Glomerular endothelial cell (primary cell): ENCODE measurements at places on chromosomes 16 and 17. TPM values are rescaled to one million over a fixed set of nuclear protein-coding genes. Genes with fewer than 3 reads are reported as not detected.

Gene SETD6
- 3.7 and 16.2 TPM in 2 replicates for total RNA-seq

GRCh38 chr16:71552698-71553503, 24.0 kb downstream of the TAT start:
- no peak for DNase-seq

Gene LGALS9B
- not detected in 2 replicates for total RNA-seq

DNA sequence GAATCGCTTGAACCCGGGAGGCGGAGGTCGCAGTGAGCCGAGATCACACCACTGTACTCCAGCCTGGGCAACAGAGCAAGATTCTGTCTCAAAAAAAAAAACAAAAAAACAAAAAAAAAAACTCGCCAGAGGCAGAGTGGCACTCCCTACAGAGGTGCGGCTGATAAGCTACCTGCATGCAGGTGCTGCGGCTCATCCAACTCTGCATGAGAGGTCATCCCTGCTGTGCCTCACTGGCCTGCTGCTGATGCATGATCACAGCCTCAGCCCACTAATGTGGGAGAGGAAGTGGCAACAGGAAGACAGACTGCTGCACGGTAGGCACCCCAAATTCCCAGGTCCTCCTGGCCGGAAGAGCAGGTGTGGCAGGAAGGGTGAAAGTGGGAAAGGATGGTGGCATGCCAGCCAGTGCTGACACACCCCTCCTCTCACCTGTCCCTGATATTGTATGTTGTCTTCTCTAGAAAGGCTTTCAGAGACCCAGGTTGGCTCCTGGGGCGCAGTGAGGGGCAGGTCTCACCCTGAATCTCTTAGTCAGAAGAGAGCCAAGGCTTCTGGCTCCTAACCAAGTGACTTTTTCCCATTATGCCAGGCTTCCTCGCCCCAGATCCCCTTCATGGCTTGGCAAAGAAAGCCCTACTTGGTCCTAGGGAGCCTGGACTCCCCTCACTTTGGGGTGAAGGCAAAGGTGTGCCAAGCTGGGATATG, 11.8 kb downstream of the NXPH3 start:
- DNase-seq: no peak

Gene GOT2
- total RNA-seq: 112 and 122 TPM in 2 replicates

Gene MYH3
- 0.23 and 0.39 TPM in 2 replicates for total RNA-seq

Gene ARRB2
- total RNA-seq: 11.6 and 13.0 TPM in 2 replicates

DNA sequence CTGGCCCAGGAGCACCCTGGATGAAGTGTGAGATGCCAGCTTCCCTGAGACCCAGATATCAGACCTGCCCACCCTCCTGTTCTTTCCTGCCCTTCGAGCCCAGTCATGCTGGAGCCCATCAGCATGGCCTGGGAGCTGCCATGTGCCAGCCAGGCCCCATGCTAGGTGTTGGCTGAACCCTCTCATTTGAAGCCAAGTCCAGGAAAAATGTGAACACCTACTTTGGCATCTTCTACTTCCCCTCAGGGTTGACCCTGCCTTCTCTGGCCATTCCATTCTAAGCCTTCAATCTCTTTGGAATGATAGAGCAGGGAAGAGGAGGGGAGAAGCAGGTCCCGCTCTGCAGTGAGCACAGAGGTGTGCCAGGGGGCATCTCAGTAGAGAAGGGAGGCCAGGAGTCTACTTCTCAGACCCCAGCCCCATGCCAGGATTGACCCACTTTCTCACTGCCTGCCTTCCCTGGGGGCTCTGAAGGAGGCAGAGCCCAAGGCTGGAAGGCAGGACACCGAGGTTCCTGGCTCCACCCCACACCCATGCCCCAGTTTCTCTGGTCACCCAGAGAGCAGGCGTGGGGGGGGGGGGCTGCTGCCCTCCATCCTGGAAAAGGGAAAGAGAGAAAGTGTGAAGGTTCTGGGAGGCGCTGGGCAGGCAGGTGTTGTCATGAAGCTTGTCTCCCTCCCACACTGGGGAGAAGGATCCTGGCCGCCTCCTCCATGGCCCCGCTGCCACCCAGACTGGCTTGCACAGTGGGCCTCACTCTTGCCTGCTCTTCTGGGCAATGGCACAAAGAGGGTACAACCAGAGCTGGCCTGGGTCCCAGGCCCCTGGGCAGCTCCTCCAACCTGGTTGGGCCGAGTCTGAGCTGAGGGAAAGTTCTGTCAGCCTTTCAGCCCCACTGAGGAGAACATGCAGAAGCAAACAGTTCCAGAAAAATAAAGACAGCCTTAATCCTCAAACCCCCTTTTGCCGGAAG, 9.3 kb downstream of the HDAC5 start:
- no peak for DNase-seq

Gene C17orf113
- 0.70 TPM in 1 of 2 replicates, not detected in the other for total RNA-seq

DNA sequence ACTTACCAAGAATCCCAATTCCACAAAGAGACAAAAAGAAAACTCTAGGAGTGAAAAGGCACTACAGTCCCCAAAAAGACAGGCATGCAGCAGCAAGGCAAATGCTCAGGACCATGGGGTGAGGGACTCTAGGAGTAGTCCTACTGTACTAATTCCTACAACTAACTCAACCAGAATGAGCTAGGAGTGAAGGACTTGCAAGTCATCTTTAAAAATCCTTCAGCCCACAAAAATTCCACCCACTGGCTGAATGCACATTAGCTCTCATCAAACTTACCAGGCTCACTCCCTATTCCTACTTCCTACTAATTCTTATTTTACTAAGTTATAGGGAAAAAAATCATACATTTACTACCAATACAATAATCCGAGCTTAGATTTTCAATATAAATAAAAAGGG, 141.7 kb upstream of the C17orf78 start:
- no peak for DNase-seq

Gene ICAM2
- total RNA-seq: 1,004 and 1,319 TPM in 2 replicates

GRCh38 chr17:66654106-66654740, 180.7 kb upstream of the CACNG5 start:
- no peak for DNase-seq

Gene ABCC11
- 0.29 TPM in 1 of 2 replicates, not detected in the other for total RNA-seq

DNA sequence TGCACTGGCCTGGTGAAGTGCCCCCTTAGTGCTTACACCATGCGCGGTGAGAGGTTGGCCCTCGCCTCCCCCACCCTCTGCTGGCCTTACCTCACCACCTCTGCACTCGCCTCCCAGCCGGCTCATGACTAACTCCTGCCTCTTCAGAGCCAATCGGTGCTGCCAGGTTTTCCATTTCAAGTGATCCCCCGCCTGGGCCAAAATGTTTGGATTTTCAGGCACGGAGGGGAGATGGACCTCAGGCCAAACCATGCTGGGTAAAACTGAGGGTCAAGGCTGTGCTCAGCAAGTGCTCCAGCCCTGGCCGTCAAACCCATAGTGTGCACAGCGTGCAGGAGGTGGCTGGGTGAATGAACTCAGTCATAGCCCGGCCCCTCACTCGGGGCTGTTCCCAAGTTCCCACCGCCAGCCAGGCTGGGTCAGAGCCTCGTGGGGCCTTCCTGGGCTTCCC, 175.4 kb downstream of the SEC14L1 start:
- no peak for DNase-seq

- DNase-seq: no peak
Observed at GRCh38 chr17:10196941-10197340, 1.5 kb downstream of the GAS7 start.

GRCh38 chr16:48846277-48846676, 236.3 kb upstream of the N4BP1 start:
- DNase-seq: no peak

DNA sequence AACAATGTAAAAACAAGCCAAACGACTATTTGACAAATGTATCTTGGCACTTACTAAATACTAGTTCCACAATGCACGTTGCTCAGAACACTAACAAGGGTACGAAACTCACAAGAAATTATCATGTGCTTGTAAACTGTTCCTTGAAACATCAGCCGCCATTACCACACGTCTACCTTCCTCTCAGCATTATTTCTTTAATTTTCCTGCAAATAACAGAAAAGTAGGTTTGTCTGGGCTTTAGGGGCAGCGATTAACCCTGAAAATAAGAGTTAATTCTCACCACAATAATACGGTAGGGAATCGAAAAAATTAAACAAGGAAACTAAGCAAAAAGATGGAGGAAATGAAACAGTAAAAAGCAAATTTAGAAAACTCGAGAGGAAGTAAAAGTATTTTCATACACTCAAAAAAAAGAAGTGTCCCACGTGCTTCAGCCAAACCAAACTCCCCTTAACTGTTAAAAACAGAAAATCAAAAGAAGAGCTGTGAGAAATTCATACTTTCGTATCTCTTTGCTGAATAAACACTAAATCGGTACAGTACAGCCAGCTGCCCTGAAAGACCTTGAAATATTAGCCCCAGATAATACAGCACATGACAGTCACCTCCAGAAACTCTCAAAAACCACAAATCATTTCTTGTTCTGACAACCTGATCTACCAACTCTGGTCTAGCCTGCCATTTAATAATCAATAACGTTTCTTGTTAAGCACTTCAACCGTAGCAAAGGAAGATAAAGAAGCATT, 1.2 kb downstream of the ARHGAP17 start:
- no peak for DNase-seq

GRCh38 chr17:80772906-80773242, 218.8 kb upstream of the CHMP6 start:
- DNase-seq: no peak

Gene MYOCD
- total RNA-seq: 2.0 and 8.2 TPM in 2 replicates

GRCh38 chr16:11297492-11298142, 16.5 kb upstream of the PRM1 start:
- no peak for DNase-seq

GRCh38 chr16:67053767-67054334, 24.9 kb downstream of the CBFB start:
- no peak for DNase-seq

GRCh38 chr17:68428498-68429172, 28.7 kb downstream of the WIPI1 start:
- DNase-seq: no peak

Gene KRT28
- not detected in 2 replicates for total RNA-seq

Gene SLC12A3
- not detected in 2 replicates for total RNA-seq

- no peak for DNase-seq
Observed at GRCh38 chr16:68069511-68070248, 15.5 kb upstream of the NFATC3 start.

GRCh38 chr16:74064120-74064735, 232.4 kb upstream of the PSMD7 start:
- no peak for DNase-seq

Gene VASN
- 5.7 and 6.8 TPM in 2 replicates for total RNA-seq

GRCh38 chr16:88407807-88408206, 25.0 kb downstream of the ZNF469 start:
- DNase-seq: no peak

DNA sequence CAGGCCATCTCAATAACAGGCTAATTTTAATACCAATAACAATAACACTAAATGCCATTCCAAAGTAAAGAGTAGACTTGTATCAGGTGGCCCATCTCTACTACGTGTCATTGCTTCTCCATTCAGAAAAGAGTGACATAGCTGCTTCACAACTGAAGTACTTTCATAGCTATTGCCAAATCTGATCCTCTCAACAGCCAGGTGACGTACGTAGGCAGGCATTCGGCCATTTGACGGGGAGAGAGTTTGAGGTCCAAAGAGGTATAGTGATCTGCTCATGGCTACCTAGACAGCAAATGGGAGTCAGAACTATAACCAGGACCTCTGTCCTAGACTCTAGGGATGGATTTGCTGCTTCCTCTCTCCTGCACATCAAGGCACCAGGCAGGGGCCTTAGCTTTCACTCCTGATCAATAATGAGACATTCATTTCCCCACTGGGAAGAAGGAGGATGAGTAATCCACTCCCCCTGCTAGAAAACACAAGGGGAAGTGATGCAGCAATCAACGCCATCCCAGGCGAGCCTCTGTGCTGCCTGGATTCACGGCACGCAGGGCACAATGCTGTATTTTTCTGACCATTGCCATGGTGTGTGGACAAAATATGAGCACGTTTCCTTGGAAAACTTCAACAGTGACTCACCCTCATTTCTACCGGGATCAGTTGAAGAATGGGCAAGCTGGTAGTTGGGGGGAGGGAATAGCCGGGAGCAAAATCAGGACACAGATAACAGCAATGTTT, 80.9 kb downstream of the SPACA3 start:
- no peak for DNase-seq

- DNase-seq: no peak
Observed at GRCh38 chr16:81099958-81100357, 3.8 kb upstream of the GCSH start.

- no peak for DNase-seq
Observed at GRCh38 chr17:75390982-75391381, 14.5 kb downstream of the GRB2 start.

DNA sequence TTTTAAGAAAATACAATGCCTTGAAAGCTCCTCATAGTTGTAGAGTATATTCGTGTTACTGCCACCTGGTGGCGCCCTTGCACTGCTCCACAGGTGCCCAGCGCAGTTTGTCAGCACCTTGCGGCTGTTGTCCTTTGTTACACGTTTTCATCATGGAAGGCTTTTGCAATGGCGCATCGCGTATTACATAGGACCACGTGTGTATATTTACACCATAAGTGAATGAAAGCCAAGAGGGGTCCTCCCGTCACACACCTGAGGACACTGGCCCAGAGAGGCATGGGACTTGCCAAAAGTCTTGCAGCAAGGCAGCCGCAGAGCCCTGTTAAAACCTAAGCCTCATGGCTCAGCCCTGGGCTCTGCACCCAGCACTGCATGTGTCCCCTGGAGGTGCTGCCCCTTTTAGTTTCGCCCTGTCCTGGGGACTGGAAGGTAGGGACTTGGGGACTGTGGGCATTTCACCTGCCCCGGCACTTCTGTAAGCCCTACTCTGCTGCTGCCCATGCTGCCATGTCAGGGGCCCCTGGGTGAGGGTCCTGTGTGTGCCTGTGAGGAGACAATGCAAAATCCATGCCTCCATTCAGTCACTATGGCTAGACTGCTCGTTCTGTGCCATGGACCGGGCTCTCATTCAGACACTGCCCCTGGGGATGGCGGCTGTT, 24.3 kb downstream of the POLR3E start:
- DNase-seq: no peak

DNA sequence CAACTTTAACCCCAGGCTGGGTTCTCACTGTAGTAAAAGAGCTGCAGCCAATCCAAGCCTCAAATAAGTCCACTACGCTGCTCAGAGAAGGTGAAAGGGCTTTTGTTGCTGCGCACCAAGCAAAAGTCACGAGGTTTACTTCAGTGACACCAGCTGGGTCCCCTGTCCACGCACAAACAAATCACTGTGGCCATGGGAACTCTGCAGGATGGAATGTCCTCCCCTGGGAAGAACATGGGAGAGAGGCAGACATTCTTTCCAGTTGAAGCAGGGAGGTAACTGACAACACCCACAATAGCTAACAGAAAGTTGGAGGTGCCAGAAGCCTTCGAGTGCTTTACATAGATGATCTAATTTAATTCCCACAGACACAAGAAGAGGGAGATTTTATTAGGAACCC, 181.9 kb downstream of the PMP22 start:
- DNase-seq: no peak

GRCh38 chr16:74720579-74720978, 19.9 kb upstream of the MLKL start:
- DNase-seq: no peak

Gene PLXDC1
- 0.06 TPM in 1 of 2 replicates, not detected in the other for total RNA-seq
